ENCODE measurements at places on chromosomes 16 and 17.

DNA sequence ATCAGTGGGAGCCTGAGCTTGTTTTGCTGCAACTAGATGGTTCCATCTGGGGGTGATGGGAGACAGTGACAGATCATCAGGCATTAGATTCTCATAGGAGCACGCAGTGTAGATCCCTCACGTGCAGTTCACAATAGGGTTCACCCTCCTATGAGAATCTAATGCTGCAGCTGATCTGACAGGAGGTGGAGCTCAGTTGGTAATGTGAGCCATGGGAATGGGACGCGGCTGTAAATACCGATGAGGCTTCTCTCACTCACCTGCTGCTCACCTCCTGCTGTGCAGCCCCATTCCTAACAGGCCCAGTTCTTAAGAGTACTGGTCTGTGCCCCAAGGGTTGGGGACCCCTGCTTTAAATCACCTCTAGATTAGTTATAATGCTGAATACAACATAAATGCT lies 137.5 kb upstream of the PLEKHM1 start:
- no peak for DNase-seq

GRCh38 chr17:81071761-81072741 lies 37.1 kb downstream of the BAIAP2 start:
- no peak for DNase-seq

GRCh38 chr16:78242239-78242630 lies 142.8 kb downstream of the WWOX start:
- DNase-seq = no peak

- DNase-seq = no peak
These were observed 107.6 kb upstream of the LHX1 start for GRCh38 chr17:36829676-36830075.

- no peak for DNase-seq
These were observed 183.5 kb downstream of the SEC14L1 start for GRCh38 chr17:77324227-77324626.

DNA sequence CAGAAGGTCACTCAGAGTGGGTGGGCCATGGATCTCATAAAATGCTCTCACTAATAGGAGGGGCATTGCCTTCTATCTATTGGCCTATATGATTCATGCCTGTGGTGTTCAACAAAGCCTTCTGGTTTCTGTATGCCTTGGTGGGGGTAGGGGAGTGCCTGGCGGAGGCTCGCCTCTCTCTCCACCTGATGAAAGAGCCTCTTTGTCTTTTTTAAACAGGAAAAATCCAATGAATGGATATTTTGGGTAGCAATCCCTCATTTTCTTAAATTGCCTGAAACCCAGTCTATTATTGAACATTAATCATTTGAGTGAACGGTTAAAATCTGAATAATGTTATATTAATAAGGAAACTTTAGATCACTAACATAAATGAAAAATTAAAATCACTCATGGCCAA lies 90.6 kb downstream of the TOX3 start:
- DNase-seq = no peak

DNA sequence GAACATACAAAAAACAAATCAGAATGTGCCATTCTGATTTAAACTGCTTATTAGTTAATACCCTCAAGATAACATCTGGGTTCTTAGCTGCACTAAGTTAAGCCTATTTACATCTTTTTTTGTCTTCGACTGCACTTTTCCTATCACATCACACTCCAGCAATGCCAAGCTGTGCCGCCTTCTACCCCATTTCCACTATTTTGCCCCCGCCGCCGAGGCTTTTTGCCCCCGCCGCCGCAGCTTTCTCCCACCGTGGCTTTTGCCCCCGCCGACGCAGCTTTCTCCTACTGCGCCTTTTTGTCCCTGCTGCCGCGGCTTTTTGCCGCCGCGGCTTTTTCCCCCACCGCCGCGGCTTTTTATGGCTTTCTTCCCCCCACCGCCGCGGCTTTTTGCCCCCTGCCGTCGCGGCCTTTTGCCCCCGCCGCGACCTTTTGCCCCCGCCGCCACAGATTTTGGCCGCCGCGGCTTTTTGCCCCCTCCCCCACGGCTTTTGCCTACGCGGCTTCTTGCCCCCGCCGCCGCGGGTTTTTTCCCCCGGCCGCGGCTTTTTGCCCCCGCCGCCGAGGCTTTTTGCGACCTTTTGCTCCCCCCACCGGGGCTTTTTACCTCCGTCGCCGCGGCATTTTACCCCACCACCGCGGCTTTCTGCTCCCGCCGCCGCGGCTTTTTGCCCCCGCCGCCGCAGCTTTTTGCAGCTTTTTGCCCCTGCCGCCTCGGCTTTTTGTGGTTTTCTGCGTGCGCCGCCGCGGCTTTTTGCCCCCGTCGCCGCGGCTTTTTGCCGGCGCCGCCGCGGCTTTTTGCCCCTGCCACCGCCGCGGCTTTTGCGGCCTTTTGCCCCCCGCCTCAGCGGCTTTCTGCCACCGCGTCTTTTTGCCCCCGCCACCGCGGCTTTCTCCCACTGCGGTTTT lies 331.4 kb upstream of the WSB1 start:
- no peak for DNase-seq

DNA sequence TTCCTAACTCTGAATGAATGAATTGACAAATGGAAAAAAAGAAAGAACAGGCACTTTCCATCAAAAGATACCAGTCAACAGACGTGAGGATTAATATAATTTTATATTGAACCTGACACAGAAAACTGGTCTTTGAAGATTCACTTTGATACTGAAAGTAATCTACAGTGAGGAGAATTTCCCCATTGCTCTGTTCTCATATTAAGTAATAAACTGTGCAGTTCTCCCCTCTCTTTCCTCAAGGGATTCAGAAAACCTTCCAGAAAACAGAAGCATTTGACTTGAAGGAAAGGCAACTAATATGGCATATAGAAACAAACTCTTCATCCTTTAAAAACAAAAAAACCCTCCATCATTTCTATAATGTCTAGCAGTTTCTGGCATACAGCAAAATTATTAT lies 2.2 kb downstream of the TEX2 start:
- no peak for DNase-seq

DNA sequence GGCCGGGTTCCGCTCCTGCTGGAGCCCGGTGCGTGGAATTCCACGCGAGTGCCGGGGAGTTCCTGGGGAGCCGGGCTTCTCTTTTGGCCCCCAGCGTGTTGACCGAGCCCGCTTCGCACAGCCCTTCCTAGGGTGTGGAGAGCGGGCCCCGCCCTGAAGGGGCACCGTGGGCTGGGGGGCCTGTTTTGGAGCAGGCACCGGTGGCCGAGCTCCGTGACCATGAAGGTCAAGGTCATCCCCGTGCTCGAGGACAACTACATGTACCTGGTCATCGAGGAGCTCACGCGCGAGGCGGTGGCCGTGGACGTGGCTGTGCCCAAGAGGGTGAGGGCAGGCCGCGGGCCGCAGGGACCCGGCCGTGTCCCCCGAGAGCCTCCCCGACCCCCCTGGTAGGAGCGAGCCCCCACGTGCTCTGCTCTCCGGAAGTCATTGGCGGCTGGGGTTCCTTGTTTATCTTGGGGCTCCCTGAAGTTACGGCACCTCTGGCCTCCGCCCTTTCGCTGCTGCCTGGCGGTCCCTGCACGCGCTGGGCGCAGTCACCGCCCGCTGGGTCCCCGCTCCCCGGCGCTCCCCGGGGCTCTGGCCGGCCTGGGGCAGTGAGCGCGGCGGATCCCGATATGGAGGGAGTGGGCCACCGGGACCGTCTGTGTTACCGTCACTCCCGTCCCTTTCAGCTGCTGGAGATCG lies 528 bp downstream of the HAGHL start:
- no peak for DNase-seq

- DNase-seq = no peak
These were observed 63.7 kb upstream of the ABCC11 start for GRCh38 chr16:48310908-48311641.

- no peak for DNase-seq
These were observed 15.4 kb upstream of the ADCY9 start for GRCh38 chr16:4131621-4132020.

GRCh38 chr17:49946208-49946607 lies 22.8 kb upstream of the DLX4 start:
- DNase-seq = no peak

GRCh38 chr17:80832266-80832676 lies 159.4 kb upstream of the CHMP6 start:
- no peak for DNase-seq

Data from GDM1 (cell line).